GF-D8 (cell line): ENCODE measurements at places on chromosomes 1 and 21.

DNA sequence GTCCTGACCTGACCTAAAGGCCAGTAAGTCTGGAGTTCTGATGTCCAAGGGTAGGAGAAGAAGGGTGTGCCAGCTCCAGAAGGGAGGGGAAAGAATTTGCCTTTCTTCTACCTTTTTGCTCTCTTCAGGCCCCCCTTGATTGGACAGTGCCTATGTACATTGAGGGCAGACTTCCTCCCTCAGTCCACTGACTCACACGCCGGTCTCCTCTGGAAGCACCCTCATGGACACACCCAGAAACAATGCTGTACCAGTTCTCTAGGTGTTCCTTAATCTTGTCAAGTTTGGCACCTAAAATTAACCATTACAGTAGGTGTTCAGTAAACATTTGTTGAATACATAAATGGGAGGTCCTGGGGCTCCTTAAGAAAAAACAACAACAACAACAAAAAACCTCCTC is 51.0 kb upstream of the POU2F1 start:
- DNase-seq: no peak

DNA sequence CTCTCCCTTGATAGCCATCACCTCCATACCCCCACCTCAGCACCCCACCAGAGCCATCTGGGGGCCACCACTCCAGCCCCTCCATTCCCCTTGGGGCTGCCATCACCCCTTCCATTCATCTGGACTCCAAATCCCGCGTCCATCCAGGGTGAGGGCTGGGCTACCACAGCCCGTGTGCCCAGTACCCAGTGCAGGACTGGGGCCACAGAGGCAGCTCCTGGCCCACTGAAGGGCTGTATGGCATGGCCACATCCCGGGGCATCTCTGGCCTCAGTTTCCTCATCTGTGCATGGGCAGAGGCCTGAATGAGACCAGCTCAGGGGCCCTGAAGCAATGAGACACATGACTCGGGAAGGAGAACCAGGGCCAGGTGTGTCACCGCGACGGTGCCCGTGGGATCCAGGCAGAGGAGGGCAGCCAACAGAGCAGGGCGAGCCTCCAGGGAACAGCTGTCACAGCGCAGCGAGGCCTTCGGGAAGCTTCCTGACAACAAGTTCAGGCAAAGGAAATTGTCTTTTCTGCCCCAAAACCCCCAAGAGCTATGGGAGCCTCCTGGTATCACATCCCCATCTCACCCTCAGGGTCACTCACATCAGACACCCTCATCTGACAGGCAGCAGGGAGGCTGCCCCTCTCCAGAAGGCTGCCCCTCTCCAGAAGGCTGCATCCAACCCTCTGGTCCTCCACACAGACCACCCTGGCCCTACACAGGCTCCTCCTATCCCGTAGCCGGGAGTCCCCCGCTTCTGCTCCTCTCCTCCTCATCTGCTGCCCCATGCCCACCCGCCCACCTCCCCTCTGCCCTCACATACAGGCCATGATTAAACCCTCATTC is 76.3 kb downstream of the MEGF6 start:
- no peak for DNase-seq

DNA sequence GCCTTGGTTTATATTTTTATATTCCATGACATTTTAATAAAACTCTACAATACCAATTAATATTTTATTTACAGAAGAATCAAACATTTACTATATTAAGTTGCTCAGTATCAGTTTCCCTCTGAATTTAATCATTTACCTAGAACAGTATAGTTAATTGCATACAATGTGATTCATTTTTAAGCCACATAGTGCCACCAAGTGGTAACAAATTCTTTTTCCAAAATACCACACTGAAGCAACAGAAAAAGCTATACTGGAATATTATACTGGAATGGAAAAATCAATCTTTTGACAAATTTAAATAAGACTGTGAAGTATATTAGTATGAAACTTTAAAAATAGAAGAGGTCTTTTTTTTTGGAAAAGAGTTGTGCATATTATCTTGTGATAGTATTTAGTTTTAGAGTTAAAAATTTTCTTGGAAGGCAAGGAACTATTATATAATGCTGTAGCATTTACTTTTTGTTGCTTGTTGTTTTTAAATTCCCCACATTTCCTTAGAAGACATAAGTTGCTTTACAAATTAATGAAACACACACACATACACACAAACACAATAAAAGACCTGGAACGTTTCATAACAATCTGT is 57.3 kb downstream of the ZNF644 start:
- DNase-seq: no peak

DNA sequence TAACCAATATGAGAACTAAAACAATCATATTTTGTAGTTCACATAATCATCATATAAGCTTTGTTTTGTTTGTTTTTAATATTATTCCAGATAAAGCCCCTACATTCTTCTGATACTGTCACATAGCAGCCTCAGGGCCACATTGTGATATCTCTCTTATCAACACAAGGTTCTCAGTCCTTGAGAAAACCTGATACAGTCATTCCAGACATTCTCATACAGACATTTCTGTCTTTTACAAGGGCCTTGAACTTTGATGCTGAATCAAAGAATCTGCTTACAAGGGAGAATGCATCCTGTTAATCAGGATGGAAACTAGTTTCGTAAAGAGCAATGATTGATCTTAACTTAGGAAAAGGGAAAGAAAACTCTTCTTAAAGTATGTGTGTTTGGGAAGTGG is 12.7 kb upstream of the VCAM1 start:
- DNase-seq: no peak

DNA sequence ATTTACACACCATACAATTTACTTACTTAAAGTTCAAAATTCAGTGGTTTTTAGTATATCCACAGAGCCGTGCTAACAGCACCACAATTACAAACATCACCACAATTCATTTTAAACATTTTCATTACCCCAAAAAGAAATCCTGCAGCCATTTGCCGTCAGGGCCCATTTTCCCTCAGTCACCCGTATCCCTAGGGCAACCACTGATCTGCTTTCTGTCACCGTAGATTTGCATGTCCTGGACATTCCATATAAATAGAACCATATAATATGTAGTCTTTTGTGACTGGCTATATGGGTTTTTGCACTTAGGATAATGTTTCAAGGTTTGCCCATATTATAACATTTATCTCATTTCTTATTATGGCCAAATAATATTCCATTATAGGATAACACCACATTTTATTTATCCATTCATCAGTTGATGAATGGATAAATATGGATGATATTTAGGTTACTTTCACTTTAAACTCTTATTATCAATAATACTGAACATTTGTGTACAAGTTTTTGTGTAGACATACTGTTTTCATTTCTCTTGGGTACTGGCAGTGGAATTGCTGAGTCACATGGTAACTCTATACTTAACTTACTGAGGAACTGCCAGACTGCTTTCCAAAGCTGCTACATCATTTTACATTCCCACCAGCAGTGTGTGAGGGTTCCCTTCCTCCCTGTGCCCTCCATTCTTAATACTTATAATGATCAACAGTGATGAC is 68.9 kb downstream of the ST3GAL3 start:
- peak; percentile 46 for DNase-seq

GRCh38 chr1:211896958-211897357 is 66.4 kb upstream of the LPGAT1 start:
- no peak for DNase-seq

GRCh38 chr1:234776256-234776875 is 166.4 kb upstream of the IRF2BP2 start:
- DNase-seq: no peak

- DNase-seq: no peak
Measured at GRCh38 chr1:109151146-109151990, 37.5 kb downstream of the ELAPOR1 start.

DNA sequence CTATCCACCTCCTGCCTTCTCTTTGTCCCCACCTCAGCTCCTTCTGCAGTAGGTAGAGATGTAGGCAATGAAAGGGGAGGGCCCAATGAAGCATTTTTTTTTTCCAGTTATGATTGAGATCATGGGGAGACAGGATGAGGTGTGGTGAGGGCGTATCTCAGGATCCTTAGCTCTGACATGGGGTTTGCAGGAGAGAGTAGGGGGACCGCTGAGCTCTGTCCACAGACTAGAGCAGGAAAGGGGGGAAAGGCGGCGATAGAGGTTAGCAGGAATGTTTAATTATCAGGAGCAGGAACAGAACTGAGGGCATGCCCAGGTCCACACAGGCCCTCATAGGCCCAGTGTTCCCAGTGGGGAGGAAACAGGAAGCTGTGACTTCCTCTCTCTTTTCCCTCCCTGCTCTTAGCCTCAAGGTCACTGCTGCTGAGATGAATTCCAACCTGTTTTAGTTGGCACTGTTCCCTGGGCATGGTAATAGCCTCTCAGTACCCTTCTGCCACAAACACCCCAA is 901 bp upstream of the RXFP4 start:
- peak; percentile 61 for DNase-seq

- DNase-seq: peak; percentile 54
Measured at GRCh38 chr1:248596615-248597014, 885 bp downstream of the OR2T10 start.

DNA sequence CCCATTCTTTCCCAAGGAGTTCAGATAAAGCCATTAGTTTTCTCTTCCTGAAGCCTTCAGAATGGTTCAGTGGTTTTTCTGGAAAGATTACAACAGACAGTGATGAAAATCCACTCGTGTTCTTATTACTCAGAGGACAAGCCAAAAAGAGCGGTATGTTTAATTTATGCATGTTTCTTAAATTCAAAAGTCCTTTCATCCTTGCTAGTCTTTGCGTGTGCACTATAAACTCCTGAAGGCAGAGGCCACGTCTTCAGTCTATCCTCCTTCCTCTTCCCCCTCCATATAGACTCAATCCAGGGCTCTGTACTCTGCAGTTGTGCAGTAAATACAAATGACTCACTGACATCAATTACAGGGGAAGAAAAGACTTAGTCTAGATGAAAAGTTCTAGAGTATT is 409.2 kb upstream of the PLXNA2 start:
- DNase-seq: no peak

- DNase-seq: no peak
Measured at GRCh38 chr1:2904191-2904590, 102.7 kb upstream of the TTC34 start.

- no peak for DNase-seq
Measured at GRCh38 chr1:214793708-214794107, 190.7 kb downstream of the CENPF start.

- DNase-seq: no peak
Measured at GRCh38 chr1:210978316-210978973, 155.5 kb downstream of the KCNH1 start.

- DNase-seq: no peak
Measured at GRCh38 chr1:59223198-59223597, 73.7 kb upstream of the FGGY start.

GRCh38 chr1:228050571-228051231 is 31.8 kb upstream of the ARF1 start:
- DNase-seq: no peak

DNA sequence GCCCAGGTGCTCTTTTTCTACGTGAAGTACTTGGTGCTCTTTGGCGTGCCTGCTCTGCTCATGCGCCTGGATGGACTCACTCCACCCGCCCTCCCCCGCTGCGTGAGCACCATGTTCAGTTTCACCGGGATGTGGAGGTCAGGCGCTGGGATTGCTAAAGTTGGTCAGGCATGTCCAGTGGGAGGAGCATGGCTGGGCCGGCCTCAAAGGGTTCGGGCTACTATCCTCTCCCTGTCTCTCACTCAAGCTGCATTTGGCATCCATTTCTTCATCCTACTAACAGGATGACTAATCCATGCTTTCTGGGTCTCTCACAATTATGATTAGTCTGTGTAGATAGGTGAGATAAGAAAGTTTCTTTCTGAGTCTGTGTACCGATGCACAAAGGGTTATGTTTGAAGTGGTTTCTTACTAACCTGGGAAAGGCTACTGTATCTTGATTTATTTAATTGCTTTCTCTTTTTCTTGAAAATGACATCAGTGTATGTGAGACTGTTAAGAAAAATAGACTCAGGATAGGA is 135.9 kb downstream of the HHAT start:
- no peak for DNase-seq

- no peak for DNase-seq
Measured at GRCh38 chr1:24383381-24383940, 30.1 kb downstream of the STPG1 start.

GRCh38 chr1:201354151-201354900 is 23.2 kb downstream of the TNNT2 start:
- no peak for DNase-seq

DNA sequence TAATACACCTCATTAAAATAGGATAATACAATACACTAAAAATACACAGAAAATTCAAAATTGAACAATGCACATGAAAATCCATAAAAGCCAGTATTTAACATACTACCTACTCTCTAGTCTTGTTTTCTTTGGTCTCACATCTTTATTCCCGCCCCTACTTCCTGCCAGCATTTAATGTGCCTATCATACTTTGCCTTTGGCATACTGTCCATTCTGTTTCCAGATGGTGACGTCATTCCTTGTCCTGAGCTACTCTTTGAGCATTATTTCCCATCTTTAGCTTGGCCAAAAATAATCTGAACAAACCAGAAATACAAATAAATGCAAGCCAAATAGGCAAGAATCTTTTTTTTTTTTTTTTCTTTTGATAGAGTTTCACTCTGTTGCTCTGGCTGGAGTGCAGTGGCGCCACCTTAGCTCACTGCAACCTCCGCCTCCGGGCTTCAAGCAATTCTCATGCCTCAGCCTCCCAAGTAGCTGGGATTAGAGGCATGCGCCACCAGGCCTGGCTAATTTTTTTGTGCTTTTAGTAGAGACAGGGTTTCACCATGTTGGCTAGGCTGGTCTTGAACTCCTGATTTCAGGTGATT is 4.4 kb downstream of the HFM1 start:
- DNase-seq: no peak

DNA sequence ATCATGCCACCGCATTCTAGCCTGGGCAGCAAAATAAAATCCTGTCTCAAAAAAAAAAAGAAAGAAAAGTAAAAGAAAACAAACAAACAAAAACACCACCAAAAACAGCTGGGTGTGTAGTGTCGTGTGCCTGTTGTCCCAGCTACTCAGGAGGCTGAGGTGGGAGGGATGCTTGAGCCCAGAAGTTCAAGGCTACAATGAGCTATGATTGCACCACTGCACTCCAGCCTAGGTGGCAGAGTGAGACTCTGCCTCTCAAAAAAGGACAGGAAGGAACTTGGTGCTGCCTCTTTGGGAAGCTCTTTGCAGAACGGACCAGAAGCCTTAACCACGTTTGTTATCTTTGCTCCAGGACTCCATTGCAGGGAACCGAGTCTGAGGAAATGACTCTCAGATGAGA is 11.0 kb downstream of the KIF17 start:
- DNase-seq: no peak

DNA sequence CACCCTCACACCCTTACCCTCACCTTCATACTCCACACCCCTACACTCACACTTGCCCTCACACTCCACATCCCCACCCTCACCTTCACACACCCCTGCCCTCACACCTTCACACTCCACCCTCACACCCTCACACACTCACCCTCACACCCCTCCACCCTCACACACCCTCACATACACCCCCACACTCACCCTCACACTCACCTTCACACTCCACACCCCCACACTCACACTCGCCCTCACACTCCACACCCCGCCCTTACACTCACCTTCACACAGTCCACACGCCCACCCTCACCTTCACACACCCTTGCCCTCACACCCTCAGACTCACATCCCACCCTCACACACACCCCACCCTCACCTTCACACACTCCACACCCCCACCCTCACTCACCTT is 43.6 kb upstream of the EDN2 start:
- DNase-seq: no peak

GRCh38 chr1:176460544-176461336 is 2.2 kb upstream of the PAPPA2 start:
- DNase-seq: no peak
